ENCODE measurements at places on chromosomes 12 and 14.
A peak's percentile ranks its signal among the peaks of the same experiment; 100 is the strongest.

- DNase-seq = no peak
Measured at GRCh38 chr14:70208380-70208779, 19.6 kb upstream of the SLC8A3 start.

DNA sequence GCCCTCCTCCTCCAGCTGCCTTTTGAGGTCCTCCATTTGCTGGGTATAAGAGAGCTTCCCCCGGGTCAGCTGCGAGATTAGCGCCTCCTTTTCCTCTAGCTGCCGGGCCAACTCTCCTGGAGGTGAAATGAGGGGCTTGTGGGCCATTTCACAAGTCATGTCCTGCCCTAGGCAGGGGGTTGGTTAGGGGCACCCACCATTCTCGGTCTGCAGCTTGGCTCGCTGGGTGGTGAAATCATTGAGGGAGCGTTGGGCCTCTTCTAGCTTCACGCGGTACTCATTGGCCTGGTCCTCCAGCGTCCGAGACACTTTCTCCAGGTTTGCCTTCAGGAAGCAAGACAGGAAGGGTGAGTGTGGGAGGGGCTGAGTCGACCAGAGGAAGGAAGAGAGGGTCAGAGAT is 12.6 kb downstream of the CMTM5 start:
- DNase-seq = no peak

DNA sequence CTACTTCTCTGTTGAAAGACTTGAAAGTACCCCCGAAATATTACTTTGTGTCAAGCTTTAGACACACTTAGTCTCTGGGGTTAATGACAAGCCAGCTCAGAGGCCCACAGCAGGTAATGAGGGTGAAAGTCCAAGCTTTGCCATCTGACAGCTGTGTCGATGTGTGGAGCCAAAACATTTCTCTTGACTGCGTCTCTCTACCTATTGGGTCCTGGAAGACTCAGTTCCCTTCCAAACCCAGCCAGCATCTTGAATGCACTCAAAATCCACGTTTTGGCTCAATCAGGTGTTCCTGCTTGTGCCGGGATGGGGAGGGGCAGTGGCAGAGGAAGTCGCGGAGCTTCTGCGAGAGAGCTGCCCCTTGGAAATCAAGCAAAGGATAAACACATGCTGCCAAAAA is 3.2 kb downstream of the PLXNC1 start:
- DNase-seq = no peak

DNA sequence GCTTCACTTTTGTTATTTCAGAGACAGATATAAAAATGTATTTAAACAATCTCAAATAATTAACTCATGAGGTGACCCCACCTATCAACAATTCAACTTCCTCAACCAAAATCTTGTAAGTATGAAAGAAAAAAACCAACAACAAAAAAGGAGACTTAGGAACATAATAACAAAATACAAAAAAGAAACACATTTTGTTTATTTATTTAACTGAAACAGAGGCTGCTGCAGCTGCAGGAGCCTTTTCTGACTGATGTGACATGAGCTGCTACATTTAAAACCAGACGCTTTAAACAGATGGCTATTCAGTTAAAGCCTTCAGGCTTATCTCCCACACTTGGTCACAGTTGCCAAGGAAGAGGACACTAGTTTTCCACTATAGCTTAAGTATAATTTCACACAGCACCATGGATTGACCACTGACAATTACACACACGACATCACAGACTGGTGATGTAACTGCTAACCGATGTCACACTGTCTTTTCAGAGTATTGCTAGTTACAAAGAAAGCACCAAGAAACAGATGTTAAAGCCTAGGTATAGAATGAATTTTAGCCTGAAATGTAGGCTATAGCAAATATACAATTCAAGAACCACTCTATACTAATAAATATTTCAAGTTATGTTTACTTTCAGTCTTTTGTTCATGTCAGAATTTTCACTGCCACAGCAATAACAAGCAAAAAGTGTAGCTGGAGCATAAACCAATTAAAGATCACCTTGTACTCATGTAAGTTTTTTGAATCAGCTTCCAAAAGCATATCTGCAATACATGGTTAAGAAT is 113.0 kb downstream of the MED13L start:
- peak; percentile 10 for DNase-seq
